Upper lobe of left lung (tissue), 6 donors: ENCODE measurements at places on chromosomes 12 and 14.

DNA sequence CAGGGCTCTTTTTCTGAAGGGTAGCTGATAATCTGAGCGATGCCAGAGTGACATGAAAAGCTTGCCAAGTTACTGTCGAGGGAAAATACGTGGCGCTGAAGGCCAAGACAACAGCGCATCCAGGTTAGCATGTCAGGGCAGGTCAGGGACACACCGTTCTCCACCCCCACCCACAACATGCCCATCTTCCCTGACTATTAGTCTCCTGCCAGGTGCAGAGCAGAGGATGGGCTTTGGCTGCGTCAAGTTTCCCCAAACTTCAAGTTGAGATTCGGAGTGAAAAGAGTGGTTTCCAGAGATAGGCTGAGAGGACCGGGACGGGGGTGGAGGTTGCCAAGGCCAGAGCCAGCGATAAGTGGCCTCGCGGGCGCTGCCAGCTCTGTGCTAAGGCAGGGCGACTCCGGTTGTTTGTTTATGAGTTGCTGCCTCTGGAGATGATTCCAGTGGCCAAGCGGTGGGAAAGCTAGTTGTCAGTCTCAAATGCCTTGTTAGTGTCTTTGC, 1.7 kb downstream of the TRHDE start:
- DNase-seq = no peak

GRCh38 chr12:20199780-20200179, 168.6 kb upstream of the PDE3A start:
- no peak for DNase-seq

DNA sequence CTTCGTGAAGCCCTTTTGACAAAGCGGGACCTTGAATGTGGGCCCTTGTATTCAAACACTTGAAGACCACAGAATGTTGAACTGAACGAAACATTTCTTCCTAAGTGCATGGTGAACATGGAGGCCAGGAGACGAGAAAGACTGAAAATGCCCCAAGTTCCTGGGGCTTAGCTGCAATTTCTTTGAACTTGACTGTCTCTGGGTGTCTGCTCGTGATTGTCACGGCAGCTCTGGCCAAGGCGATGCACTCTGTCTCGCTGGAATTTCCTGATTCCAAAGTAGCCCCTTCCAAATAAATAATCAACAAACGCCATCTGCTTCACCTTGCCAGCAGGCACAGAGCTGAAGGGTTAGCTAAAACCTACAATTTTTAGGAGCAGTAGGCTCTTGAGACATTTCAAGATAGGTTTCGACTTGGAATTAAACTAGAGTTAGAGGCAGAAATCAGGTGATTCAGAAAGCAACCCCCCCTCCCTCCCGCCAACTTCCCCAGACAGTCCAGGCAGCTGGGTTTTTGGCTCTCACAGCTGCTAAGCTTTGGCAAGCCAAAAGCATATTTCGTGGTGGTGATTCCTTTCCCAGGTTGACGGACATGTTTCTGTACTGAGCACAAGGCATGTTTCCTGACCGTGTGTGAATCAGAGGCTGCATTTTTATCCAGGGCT, 13.5 kb upstream of the IRF2BPL start:
- peak; percentile 56 for DNase-seq

- DNase-seq = no peak
Measured at GRCh38 chr14:69610020-69610873, 1.1 kb upstream of the SUSD6 start.

DNA sequence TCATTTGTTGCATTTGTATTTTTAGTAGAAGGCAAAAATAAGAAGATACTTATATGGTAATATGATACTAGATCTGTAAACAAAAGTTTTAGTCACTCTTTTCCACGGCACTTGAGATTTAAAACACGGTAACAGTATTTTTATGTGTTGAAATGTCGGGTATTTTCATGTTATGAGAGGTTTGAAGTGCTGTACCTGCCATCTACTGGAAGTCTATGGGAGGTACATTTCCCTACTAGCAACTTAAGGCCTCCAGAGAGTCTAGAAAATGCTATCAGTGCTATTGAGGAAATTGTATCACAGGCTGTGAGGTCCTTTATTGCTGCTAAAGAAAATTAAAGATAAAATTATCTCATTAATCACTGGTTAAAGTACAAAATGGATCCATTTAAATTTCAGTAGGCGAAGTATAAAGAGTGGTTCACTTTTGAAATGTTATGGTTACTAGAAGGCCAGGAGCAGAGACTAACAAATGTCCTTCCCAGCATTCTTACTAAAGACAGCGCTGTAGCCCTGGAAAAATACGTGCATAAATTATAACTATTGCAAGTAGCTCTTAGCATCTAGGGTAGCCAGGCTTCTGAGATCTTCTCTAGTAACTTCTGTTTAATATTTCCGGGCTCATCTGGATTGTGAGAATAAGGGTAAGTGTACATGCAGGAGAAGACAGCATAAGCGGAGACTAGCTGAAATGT, 77.6 kb upstream of the PRKD1 start:
- DNase-seq = no peak

DNA sequence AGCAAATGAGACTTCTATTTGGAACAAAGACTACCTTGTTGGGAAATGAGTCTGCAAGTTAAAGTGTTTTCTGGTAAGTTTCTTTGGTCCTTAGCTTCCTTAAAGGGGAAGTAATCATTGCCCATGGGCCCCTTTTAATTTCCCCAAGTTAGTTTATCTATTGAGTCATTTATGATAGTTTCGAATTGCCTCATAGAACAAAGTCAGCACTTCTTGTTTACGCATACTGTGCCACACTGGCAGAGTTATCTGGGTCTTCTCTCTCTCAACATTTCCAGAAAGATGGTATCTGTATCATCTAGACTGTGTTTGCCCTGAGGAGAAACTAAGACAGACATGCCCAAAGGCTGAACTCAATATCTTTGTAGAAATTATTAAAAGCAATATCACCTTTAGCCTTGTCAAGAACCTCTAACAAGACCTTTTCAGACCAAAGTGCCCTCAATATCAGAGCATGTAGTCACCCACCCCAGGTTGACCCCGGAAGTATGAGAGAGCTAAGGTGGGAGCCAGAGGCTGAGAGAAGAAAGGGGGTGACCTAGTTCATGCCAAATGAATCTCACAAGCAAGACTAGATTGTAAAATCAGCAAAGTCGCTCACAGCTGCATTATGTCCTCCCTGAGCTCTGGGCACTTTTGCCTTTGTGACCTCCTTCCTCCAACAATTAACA, 40.0 kb downstream of the GPR65 start:
- no peak for DNase-seq

DNA sequence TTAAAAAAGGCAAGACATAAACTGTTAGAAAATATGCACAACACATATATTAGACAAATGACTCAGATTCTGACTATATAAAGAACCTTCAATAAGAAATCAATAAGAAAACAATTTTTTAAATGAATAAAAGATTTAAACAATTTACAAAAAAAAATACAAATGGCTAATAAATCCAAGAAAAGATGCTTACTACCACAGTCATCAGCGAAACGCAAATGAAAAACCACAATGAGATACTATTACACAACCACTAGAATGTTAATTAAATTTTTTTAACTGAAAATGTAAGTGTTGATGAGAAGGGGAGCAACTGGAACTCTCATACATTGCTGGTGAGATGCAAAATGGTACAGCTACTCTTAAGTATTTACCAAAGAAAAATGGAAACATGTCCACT, 24.4 kb downstream of the OSBPL8 start:
- no peak for DNase-seq

GRCh38 chr12:110134691-110135411, 10.7 kb downstream of the IFT81 start:
- no peak for DNase-seq

DNA sequence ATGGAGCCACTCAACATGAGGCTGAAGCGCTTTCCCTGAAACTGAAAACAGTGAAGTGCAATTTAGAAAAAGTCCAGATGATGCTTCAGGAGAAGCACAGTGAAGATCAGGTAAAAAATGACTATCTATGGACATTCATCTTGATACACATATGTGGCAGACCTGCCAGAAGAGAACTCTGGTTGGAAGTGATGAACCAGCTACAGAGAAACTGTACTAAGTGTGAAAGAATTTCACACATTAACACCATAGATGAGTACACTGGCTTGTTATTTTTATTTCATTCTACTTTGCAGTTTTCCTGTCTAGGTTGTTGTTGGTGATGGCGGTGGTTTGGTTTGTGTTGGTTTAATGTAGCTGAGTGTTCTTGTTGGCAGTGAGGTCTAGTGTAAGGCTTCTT, 174.7 kb downstream of the ESR2 start:
- no peak for DNase-seq
